ENCODE measurements at places on chromosomes 4 and X.

- no peak for DNase-seq
These were observed 566.7 kb downstream of the DMD start for GRCh38 chrX:32644476-32645245.

DNA sequence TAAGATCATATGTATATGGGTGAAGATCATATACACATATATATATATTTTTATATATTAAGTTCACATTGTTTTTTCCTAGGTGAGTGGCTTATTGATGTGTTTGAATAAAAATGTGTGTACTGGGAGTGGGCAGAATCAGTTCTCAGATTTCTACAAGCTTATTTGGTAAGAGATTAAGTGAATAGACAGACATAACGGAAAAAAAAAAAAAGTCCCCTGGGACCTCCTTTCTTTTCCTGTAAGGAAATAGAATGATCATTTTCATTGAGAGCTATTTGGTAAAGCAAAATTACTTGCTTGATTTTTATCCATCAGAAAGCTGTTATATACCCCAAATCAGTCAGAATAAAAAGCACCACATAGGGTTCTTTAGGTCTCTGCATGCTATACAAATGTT lies 597.7 kb downstream of the PCDH18 start:
- no peak for DNase-seq

GRCh38 chr4:112167794-112168193 lies 22.5 kb downstream of the FAM241A start:
- peak; percentile 35 for DNase-seq

GRCh38 chr4:167129146-167129545 lies 105.1 kb downstream of the SPOCK3 start:
- no peak for DNase-seq
